ENCODE measurements at places on chromosomes 2 and 18.

GRCh38 chr2:84958135-84959059 lies 12.6 kb upstream of the KCMF1 start:
- DNase-seq, result no peak

DNA sequence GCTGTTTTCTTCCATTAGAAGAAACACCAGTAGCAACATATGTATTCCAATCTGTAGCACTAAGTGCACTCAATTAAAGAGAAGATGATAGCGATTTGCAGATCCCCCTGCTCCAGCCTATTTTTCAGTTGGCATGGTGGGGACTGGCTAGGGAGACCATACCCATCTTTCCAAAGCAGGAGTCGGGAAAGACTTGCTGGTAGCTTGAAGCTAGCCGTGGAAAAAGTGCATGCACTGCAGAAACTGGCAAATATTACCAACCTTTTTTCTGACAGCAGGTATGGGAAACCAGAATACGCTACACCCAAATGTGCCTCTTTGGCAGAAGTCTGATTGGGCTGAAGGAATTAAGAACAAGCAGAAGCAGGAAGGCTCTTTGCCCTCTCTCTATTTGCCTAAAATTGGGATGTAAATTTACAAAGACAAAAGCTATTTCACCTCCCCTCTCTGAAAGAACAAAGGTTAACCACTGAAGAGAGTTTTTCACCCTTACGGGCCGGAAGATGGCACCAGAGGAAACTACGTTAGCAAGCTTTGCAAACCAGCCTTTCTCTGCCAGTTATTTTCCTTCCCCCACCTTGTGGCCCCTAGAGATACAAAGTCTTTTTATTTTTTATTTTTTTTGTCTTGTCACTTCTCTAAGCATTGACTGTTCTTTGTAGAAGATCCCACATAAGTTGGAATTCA lies 273.1 kb downstream of the DLGAP1 start:
- no peak for DNase-seq

GRCh38 chr2:45068571-45069140 lies 59.4 kb upstream of the SIX2 start:
- DNase-seq, result no peak

DNA sequence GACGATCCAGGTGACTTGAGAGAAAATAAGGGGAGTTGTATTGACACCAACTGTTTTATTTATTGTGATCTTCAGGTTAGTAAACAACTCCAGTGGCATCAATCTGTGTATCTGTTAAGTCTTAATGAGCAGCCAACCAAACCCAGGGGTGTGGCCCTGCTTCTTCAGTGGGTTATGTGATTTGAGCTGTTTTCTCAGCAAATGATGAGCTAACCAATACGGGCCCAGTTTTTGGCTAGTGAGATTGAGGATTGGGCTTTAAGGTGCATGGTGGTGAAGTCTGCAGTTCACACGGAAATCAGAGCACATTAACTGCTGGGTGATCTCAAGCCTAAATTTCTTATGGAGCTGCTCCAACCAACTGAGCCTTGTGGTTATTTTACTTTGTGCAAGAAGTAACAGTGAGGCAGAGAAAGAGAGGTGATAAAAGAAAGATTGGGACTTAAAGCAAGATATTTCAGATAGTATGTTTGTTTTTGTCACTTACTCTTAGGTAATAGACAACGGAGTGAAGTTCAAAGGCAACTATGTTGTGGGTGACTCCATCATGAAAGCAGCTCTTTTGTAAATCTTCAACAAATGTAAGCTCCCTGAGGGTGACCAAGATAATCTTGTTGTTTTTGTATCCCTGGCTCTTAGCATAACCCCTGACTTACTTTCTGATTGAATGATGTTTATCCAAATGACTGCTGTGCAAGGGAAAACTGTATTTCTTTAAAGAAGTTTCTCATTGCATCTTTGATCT lies 2.4 kb downstream of the MTCL1 start:
- DNase-seq, result no peak

DNA sequence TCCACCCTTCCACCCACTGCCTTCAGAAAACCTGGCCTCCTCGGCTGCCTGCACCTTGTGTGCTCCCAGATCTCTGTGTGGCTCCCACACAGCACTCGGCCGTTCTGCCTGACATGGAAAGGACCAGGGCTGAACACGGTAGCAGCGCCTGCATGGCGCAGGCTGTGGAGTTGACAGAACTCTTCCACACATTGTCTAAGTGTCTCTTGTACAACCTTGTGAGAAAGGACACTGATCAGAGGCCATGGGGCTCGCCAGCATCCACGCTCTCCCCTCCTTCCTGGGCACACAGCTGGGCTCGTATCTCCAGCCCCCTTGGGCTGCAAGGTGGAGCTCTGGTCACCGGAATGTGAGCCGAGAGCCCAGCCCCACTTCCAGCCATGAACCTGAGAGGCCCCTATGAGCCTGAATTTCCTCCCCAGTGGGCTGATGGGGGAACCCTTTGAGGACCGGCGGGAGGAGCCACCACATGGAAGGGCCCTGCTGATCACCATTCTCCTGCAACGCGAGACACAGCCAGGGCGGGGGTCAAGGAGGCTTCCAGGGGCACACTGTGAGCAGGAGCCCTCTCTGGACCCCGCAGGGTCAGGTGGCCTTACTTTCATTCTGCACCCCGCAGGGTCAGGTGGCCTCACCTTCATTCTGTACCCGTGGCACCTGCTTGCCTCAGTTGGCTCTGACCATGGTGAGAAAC lies 314.2 kb upstream of the MYT1L start:
- DNase-seq, result no peak

GRCh38 chr2:185979546-185980071 lies 241.0 kb downstream of the FSIP2 start:
- no peak for DNase-seq

DNA sequence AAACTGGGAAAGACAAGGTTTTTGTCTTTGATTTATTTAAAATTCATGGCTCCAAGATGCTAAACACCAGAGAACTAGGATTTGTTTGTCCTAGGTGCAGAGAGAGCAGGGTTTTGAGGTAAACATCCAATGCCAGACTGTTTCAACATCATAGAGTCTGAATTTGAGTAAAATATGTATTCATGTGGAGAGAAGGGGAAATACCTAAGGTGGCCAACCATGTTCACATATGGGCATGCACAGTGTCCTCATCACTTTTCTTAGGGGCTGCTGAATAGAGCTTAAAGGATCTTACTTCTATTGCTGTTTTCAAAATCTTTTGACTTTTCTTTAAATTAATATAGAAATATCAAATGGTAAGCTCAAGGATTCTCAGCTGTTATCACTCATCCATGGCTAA lies 287.0 kb upstream of the CCDC68 start:
- DNase-seq, result no peak

DNA sequence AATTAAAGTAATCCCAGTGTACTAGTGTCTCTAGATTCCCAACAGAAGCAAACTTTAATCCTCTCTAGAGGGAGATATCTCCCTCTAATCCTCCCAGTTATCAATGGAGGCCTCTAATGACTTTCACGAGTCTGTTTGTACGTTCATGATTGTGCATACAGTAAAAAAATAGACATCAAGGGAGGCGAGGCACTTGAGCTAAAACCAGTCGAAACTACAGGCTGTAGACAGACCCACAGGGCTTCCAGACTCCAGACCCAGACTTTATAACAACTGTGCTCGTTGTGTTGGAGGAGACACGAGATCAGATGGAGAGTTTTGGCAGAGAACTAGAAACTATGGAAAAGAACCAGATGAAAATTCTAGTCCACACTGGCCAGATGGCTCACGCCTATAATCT lies 7.0 kb downstream of the DGKD start:
- DNase-seq, result no peak

- DNase-seq, result no peak
Measured at GRCh38 chr2:223048519-223048918, 3.5 kb upstream of the KCNE4 start.

DNA sequence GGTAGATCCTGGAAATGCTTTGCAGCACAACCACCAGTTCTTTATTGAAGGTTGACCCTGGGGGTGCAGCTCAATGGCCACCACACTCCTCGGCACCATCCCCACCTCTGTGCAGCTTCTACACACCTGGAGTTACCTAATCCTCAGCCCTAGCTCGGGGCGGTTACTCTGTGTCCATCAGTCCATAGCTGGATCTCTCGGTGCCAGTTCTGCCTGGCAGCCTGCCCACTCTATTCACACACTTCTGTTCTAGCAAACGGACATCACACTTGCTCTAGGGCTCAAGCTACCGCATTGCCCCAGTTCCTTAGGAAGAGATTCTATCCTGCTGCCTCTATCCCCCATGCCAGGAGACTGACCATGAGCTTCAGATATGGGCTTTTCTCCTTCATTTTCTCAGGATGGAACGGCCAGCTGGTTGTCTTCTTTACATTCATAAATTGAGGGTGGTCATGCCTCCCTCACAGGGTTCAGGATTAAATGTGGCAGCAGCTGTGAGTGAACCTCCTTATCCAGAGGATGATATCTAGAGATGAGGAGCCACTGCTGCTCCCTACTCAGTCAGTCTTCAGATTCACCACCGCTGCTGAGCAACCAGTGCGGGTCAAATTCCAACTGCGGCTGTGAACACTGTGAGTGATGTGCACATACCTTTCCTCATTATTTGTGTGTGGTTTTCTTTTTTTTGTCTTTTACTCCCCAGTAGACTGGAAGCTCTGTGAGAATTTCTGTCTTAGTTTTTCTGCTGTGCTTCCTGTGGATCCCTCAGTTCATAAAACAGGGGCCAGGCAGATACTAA lies 66.9 kb upstream of the TRIB2 start:
- DNase-seq, result no peak

GRCh38 chr2:112688086-112688880 lies 32.5 kb upstream of the NT5DC4 start:
- DNase-seq, result no peak
